Activated T-cell treated with anti-CD3 and anti-CD28 coated beads, Interleukin-2, amount 50 U/mL, for 72 hours (primary cell): ENCODE measurements at places on chromosomes 11 and 22. TPM values are rescaled to one million over a fixed set of nuclear protein-coding genes. Genes with fewer than 3 reads are reported as not detected.

DNA sequence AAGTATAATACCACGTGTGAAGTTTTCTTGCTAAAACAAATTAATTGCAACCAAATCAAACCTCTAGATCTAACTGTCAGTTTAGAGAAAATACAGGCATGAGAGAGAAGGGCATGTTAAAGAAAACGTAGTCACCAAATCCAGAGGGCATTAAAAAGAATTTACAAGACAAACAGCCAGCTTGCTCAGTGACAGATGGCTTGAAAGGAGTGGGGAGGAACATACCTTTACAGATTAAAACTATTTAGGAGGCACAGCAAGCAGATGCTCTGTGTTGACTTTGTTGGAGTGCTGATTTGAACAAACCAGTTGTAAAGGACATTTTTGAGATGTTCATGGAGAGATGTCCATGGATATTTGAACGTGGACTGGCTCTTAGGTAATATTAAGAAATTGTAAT, 96.9 kb downstream of the ATXN10 start:
- no peak for DNase-seq

GRCh38 chr11:131858505-131858904, 488.1 kb downstream of the NTM start:
- DNase-seq, result no peak

DNA sequence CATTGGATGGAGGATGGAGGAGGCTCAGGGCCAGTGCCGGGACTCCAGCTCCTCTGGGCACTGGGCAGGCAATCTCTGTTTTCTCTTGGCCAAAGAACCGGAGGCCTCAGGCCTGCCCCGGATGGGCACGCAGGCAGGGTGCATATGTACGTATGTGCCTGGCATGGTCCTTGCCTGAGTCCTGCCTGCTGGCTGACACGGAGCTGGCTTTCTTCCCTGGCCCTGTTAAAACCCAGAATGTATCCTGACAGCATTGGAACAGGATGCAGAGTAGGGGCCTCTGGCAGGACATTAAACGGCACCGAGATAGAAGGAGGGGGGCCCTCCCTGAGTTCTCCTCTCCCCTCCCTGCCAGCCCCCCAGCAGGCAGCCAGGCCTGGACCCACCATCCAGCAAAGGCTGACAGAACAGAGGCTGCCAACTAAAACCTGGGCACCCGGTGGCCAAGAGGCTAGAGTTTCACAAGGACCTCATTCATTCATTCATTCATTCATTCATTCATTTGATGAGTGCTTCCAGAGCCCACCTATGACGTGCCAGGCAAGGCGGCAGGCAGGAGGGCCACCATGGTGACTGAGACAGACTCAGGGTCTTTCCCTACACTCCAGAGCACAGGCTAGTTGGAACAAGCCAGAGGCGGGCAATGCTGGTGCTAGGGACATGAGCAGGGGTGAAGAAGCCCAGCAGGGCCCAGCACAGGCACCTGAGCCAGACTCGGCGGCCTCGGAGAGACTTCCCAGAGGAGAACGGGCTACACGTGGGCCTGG, 28.8 kb downstream of the FLRT1 start:
- DNase-seq, result no peak

DNA sequence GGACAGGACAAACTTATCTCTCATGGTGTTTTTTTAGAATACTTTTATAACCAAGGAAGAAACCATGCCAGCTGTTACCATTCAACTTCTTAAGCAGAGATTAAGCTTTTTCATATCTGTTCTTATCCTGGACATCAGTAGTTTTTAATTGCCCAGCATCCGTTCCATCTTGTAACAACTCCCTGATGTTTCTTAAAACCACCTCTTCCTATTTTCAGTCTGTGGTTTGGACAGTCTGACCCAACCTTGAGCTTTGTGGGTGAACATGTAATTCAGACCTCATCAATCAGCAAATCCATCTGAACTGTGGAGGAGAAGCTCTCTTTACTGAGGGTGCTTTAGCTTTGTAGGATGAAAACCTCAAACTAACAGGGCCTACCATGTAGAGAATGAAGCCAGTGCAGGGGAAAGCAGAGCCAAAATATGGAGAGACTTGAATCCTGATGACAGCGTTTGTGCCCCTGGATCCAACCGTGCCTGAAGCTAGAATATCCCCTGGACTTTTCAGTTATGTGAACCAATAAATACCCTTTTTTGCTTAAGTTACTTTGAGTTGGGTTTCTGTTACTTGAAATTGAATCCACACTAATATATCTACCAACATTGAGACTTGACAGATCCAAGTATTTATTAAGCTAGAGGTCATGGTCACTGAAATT, 9.4 kb downstream of the TUG1 start:
- no peak for DNase-seq

GRCh38 chr11:61851900-61852295, 23.8 kb downstream of the FADS2 start:
- no peak for DNase-seq

DNA sequence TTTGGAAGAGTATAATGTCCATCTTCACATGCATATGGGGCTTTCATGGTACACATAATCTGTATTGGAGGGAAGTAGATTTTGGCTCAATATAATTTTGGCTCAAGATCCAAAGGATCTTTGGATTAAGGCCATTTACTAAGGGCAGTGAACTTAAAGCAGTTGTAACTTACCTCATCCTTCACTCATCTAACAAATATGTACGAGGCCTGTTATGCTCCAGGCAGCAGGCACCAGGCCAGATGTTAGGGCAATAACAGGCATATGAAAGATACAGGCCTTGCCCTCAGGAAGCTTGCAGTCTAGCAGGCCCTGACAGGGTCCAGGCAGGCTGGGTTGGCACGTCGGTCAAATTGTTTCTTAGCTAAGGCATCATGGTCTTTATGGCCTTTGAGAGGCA, 44.6 kb downstream of the LIF start:
- no peak for DNase-seq

DNA sequence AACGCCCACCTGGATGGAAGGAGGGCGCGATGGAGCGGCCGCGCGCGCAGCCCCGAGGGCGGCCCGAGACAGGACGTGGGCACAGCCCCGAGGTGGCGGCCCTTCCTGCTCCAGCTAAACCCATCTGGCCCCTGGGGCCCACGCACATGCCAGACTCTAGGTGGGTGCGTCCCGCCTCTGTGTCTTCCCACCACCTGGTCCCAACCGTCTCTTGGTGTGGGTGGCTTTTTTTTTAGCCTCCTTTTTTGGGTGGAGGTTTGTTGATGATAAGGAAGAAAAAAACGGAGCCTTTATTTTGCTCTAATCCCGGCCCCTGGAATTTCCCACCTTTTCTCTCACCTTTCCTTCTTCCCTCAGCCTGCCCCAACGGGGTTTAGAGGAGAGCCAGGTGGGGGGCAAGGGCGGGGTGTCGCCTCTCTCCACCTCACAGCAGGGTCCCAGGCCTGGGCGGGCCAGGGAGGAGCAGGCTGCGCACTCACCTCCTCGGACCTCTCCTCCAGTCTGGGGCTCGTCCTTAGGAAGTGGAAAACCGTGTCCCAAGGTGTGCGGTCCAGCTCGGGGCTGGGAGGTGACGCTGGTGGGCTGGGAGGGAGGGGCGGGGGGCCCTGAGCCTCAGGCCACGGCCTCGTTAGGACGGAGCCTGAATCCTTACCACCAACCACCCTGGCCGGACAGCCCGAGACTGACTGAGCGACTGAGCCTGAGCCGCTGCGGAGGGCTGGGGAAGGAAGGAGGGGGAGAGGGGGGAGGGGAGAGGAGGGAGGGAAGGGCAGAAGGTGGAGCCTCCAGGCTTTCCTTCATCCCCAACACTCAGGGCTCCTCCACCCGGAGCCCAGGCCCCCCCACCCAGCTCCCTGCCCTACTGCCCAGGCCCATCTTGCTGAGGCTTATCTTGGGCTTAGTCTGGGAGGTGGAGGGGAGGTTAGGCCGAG, at the start of gene SOX10:
Gene SOX10, minus strand, starts transcription at position 696 of the 932 bp plus-strand sequence. CDS start 771 bp downstream, outside the sequence.
- no peak for DNase-seq

DNA sequence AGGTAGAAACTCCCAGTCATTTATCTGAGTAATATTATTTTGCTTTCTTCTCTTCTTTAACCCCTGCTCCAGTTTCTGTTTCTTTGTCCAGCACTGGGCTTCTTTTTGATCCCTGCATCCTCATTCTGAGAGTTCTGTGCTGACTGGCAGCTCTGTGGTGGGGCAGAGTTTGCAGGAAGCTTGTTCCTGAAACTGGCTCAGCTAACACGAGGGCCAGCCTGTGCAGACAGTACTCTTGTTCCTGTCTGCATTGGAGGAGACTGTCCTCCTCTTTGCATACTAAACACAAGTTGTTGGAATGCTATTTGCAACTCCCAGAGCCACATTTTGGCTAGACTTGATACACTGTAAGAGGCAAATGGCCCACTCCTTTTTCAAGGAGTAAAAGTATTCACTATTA, 93.1 kb upstream of the HORMAD2 start:
- DNase-seq, result no peak

DNA sequence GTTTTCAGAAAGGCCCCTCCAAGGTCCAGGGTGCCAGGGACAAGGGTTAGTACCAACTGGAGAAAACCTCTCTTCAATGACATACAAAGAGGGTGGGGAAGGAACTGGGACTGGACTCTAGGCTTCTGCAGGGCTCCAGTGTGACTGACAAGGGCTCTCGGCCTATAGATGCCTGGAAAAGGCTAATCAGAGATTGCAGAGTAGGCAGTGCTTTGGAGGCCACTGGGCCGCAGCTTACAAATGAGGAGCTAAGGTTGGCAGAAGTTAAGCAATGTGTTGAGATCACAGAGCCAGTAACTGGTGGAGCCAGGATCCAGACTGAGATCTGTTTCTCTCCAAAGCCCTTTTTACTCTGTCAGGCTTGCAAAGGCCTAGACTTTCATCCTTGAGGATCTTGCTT, 7.4 kb upstream of the DGKZ start:
- DNase-seq, result no peak

- DNase-seq, result no peak
These were observed 176.2 kb downstream of the SBF2 start for GRCh38 chr11:10117709-10118351.

GRCh38 chr11:12061851-12062560, 48.4 kb upstream of the MICAL2 start:
- no peak for DNase-seq

GRCh38 chr11:4092026-4092425, 2.6 kb upstream of the RRM1 start:
- DNase-seq, result no peak

DNA sequence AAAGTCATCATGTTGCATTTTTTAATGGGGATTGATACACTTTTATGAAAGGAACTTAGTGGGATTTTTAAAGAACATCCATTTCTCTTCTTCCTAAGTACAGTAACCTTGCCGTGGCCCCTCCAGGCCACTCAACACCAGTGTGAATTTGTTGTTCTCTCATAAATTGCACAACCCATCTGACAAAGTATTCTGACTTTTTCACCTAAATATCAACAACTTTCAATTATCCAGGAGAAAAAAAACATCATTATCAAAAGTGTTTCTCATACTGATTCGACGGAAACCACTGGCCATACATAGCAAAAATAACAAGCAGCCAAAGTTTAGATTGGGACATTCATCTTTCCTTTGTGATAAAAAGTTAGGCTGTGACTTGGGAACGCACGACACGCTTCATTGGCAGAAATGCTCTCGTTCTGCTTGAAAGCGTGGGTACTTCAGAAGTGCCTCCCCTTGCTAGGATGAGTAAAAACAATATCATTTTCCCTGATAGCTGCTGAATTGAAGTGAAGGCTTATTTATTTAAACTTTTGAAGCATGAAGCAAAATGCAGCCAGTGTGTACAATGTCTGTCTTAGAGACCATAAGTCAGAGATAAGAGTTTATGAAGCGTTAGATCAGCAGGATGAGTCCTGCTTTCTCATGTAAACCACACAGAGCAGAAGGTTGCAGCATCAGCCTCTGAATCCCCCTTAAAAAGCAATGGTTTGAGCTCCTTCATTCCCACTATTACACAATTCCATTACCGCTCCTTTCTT, 20.6 kb upstream of the EIF3M start:
- DNase-seq, result no peak

GRCh38 chr11:108916935-108917334, 252.1 kb downstream of the DDX10 start:
- no peak for DNase-seq

DNA sequence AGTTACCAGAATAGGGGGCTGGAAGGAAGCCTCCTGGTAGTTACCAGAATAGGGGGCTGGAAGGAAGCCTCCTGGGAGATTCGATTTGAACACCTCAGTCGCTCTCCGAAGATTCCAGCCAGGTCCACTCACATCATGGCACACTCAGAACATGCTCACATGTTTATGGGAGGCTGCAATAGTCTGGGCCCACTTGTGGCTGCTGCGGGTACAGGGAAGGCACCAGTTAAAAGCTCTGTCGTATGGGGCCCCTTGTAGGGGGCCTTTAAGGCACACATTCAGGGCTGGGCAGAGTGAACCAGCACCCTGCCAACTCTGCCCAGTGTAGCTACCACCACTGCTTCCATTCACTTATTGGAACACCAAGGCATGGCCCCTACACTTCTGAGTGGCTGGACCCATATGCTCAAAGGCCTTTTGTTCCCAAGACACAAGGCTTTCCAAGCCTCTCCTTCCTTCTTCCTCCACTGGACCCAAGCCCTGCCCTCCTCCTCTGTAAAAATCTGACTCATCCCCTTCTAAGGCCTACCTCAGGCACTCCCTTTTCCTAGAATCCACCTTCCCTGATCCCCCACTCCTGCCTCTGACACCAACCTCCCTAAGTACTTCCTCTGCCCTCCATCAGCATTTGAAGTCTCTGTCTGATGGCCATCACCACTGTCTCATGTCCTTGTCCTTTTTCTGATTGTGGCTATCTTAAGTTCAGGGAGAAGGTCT, 28.0 kb downstream of the USP35 start:
- no peak for DNase-seq

Gene SMIM38
- 2.3 TPM for total RNA-seq

Gene FHIP1B
- 22.8 TPM for total RNA-seq

Gene LUZP2
- total RNA-seq, result not detected

Gene SUSD2
- 0.55 TPM for total RNA-seq

Gene ANKK1
- 0.79 TPM for total RNA-seq

Gene SCGB1C1
- not detected for total RNA-seq

Gene PATE2
- total RNA-seq, result 0.14 TPM

Gene MALAT1
- 13,279 TPM for total RNA-seq

Gene MAPK8IP2
- total RNA-seq, result 0.60 TPM

Gene MS4A4A
- not detected for total RNA-seq

Gene OR51E2
- not detected for total RNA-seq

Gene FZD4
- 0.56 TPM for total RNA-seq

Gene CHST1
- not detected for total RNA-seq

Gene GGTLC3
- not detected for total RNA-seq

Gene RFPL2
- not detected for total RNA-seq

Gene ARRB1
- total RNA-seq, result 16.7 TPM

Gene OSM
- 20.9 TPM for total RNA-seq

Gene MRGPRF
- total RNA-seq, result not detected

Gene GGTLC2
- total RNA-seq, result not detected

Gene SYT9
- total RNA-seq, result not detected

Gene NDUFS8
- total RNA-seq, result 128 TPM
